Dermis microvascular lymphatic vessel endothelial cell (primary cell): ENCODE measurements at places on chromosomes 7 and 10. TPM values are rescaled to one million over a fixed set of nuclear protein-coding genes. Genes with fewer than 3 reads are reported as not detected.

DNA sequence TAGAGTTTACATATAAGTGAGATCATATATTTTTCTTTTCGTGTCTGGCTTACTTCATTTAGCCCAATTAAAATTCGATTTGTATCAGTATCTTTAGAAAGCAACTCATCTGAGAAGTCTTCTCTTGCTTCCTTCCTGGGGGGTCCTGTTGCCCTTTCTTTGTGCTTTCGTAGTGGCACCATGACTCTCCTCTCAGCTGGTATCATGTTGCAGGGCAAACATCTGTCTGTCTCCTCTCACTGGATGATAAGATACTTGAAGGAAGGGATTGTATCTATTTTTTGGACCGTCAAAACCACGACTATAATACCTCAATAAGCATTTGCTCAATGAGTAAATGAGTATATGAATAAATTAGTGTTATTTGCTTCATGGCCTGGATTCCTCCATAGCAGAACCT lies 382.5 kb upstream of the SORCS1 start:
- peak; percentile 17 for DNase-seq

DNA sequence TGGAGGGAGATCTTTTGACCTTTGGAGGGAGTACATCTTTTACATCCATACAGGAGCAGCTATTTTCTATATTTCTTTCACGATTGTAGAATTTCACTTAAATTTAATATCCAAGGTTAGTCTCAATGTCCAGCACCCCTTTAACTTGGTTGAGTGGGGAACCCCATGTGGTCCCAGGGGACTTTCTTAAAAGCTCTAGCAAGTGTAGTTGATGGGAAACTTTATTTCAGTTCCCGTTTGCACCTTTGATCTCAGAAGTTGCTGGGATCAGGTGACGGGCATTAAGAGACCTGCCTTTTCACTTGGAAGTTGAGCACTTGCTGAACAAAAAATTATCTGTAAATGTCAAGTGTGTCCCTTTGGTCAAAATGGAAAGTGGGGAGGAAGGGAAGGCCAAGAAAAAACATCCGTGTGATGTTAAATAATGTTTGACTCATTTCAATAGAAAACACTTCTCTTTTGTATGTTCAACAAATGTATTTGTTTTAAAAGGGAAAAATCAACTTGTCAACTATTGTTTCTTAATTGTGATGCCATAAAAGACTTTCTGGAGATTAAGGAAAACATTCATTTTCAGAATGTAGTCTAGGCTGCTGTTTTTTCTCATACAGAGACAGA lies 370.1 kb upstream of the GALNT17 start:
- DNase-seq = no peak

GRCh38 chr7:604001-604883 lies 84.6 kb upstream of the PDGFA start:
- peak; percentile 97 for DNase-seq

DNA sequence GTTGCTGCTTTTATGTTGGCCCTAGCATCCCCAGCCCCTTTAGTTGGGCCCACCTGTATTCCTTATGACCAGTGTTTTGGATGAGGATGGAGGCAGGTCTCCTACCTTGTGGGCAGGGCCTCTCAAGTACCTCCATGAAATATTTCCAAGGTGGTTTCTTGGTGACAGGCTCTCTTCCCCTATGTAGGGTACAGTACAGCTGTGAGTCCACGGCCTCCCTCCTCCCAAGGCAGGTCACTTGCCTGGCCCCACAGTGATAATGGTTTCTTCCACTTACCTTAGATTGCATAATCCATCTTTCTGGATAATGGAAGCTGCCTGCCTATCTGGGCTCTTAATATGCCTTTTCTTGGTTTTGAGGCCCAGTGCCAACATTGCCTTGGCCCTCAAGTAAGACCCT lies 110.4 kb downstream of the NT5C2 start:
- no peak for DNase-seq

DNA sequence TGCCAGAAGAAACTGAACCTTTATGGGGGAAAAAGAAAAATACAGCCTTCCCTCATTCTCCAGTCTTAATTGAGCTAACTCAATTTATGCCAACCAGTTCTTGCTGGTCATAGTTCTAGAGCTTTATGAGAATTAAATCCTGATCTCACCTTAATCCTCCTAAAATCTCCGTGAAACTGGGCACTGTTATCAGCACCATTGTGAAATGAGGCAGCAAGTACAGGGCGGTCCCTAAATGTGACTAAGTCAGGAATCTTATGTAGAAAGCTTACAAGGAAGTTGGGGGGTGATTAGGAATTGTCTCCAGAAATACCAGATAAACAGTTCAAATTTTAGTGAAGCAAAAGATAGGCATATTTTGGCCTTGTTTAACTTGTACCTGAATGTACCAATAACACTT lies 10.7 kb upstream of the INSYN2A start:
- DNase-seq = no peak

DNA sequence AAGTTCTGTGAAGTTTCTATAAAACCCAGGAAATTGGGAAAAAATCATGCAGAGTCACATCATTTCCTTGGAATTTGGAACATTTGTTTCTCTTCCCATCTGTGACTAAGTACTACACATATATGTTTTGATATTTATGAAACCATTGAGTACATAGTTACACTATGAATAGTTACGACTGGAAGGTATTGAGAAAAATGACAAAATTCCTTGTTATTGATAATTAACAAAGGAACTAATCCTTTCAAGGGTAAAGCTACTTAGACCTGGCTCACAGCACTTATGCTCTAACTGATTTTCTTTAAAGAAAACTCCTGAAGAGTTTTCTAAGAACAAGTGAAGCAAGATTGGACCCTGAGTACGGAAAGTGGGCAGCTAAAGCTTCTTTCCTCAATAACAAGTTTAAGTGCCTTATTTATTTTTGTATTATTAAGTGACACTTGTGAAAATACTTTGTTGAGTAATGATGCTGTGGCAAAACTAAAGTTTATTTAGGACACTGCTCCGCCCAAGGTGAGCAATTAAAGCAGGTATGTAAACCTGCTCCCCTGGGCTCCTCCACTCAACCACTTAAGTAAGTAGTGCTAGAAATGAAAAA lies 12.0 kb upstream of the GLCCI1 start:
- DNase-seq = peak; percentile 5

GRCh38 chr7:129830949-129831348 lies 121.8 kb downstream of the UBE2H start:
- DNase-seq = no peak

DNA sequence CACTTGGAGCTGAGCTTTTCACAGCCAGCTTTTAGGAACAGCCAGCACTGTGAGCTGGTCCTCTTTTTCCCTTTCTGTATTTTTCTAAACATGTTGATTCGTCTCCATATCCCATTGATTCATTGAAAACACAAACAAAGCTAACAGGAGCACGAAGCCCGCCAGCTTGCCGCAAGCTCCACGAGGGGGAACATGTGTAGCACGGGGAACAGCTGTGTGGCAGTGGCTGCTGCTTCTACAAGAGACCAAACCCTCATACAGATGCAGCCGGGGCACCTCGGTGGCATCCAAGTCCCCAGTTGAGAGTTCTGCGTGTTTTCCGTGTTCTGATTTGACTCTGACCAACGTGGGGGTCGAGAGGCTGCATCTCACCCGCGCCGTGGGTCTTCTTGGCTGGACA lies 80.8 kb upstream of the SH2B2 start:
- no peak for DNase-seq

DNA sequence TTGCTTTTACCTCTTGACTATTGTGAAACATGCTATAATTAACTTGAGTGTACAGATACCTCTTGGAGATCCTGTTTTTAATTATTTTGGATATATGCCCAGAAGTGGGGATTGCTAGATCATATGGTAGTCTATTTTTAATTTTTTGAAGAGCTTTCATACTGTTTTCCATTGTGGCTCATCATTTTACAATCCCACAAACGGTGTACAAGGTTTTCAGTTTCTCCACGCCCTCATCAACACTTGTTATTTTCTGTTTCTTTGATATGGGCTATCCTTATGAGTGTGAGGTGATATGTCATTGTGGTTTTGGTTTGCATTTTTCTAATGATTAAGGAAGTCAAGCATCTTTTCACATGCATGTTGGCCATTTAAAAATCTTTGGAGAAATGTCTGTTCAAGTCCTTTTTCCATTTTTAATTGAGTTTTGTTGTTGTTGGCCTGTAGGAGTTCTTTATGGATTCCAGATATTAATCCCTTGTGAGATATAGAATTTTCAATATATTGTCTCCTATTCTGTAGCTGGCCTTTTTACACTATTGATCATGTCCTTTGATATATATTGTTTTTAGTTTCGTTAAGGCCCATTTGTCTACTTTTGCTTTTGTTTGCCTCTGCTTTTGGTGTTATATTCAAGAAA lies 7.5 kb downstream of the AGK start:
- DNase-seq = peak; percentile 65

GRCh38 chr7:92681633-92682032 lies 91.4 kb upstream of the FAM133B start:
- no peak for DNase-seq

- peak; percentile 38 for DNase-seq
Measured at GRCh38 chr10:110363572-110364411, 59.1 kb upstream of the SMNDC1 start.

- no peak for DNase-seq
Measured at GRCh38 chr7:79523436-79523835, 70.0 kb upstream of the MAGI2 start.

GRCh38 chr10:31188792-31189406 lies 130.1 kb upstream of the ZEB1 start:
- DNase-seq = no peak

DNA sequence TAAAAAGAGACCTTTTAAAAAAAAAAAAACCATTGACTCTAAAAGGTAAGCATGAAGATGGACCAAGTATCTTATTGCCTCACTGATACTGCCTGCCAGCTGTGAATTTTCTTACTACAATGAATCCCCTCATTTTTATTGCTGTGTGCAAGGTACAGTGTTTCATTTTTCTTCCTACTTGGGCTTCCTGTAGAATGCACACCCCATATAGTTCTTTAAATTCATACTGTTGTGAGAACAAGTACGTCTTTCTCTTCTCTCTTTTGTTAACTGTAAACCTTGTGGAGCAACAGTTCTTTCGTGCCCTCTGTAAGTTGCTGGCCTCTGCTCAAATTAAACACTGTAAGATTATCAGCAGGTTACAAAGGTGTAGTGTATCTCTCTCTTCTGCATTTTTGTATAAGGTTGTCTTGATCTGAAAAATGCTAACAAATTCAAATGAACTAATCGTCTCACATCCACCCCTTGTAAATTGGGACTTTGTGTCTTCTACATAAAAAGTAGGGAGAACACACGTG lies 105.6 kb downstream of the VTI1A start:
- no peak for DNase-seq

DNA sequence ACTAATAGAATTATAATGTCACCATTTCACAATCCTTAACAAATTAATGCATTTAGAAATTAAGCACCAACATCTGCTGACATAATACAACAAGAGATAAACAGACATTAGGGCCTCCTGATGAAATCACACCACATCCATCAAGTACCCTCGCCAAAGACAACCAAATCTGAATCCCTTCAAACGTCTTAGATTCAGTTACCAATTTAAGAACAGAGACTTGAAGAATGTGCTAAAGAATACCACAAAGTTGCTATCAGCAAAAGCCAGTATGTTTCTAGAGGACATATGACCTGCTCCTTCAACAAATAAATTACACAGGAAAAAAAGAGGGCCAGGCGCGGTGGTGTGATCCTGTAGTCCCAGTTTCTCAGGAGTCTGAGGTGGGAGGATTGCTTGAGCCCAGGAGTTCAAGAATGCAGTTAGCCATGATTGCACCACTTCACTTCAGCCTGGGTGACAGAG lies 144.5 kb downstream of the REEP3 start:
- DNase-seq = no peak

DNA sequence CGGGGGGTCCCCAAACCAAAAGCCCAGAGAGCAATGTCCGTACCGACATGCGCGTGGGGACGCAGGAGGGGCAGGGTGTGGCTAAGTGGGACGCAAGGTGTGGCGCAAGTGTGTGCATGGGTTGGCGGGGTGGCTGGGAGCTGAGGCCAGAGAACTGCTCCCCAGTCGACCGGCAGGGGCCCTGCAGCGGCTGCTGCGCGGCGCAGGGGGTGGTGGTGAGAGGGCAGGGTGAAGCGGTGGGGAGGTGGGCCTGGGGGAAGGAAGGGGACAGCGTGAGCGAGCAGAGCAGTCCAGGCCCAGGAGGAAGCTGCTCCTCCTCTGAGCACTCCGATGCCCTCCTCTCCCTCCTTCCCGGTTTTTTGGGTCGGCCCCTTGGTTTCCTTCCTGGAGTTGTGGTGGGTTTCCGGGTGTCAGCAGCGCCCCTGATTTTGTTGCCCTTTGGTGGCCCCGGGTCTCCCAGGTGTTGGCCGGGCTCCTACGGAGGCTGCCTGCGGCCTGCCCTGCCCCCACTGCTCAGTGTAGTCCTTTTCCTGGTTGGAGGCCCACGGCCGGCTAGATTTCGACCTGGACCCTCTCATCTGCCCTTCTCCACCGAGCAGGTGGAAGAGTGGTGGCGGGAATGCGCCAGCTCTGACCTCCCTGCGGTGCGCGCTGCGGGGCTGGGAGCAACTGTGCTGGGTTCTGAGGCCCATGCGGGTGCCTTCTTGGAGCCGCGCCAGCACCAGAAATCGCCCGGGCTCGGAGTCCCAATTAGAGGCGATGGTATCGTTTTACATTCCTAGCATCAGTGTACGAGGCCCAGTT lies 40.5 kb upstream of the COMTD1 start:
- no peak for DNase-seq

- peak; percentile 42 for DNase-seq
Measured at GRCh38 chr7:149496642-149497391, 792 bp downstream of the ZNF746 start.

DNA sequence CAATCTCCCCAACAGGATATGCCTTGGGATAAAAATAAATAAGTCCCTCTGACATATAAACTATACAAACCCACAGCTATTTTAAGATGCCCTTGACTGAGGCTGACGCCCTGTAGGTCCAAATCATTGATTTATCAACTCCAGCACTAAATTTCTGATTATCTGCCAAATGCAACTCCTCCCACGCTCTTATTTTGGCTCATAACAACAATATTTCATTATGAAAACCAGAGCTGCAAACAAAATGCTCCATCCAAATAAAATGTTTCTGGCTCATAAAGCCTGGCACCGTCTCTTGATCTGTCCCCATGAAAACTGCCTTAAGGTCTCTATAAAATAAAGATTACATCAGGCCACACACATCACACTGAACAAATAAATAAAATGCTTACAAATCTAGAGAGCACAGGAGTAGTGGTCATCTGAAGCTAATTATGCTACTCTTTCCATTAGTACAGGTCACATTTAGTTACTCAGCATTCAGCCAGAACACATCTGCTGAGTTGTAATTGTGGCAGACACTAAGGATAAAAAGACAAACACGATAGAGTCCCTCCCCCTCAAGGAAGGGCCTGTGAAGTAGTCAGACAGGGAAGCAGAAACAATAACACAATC lies 28.8 kb downstream of the CACUL1 start:
- DNase-seq = peak; percentile 16

GRCh38 chr10:17237915-17238444 lies 9.9 kb downstream of the VIM start:
- peak; percentile 72 for DNase-seq

- no peak for DNase-seq
Measured at GRCh38 chr10:108586424-108586823, 1336.9 kb downstream of the XPNPEP1 start.

- no peak for DNase-seq
Measured at GRCh38 chr10:116183733-116184511, 89.1 kb downstream of the GFRA1 start.

CPA2 gene
- not detected in 2 replicates for total RNA-seq

ORAI2 gene
- 57.9 and 106 TPM in 2 replicates for total RNA-seq

HTR7 gene
- total RNA-seq = under 0.01 and 0.13 TPM in 2 replicates

GFRA1 gene
- total RNA-seq = 10.5 and 12.0 TPM in 2 replicates

DOCK4 gene
- total RNA-seq = 59.7 and 63.8 TPM in 2 replicates

ABCC2 gene
- 0.39 and 0.51 TPM in 2 replicates for total RNA-seq

FMC1 gene
- total RNA-seq = 8.9 and 16.6 TPM in 2 replicates

SPDYE9 gene
- not detected in 2 replicates for total RNA-seq

PHYHIPL gene
- total RNA-seq = not detected in 2 replicates

EPHB4 gene
- total RNA-seq = 272 and 378 TPM in 2 replicates
